ENCODE measurements at places on chromosomes 4 and X. TPM values are rescaled to one million over a fixed set of nuclear protein-coding genes. Genes with fewer than 3 reads are reported as not detected.
A peak's percentile ranks its signal among the peaks of the same experiment; 100 is the strongest.

GRCh38 chrX:139563251-139563650, 32.7 kb downstream of the F9 start:
- no peaks in the 10 kb centered on the region for H3K36me3 ChIP-seq
- no peak overlapping the region for H3K27ac ChIP-seq
- H3K27me3 ChIP-seq: no peaks in the 10 kb centered on the region
- no peak overlapping the region for H3K4me3 ChIP-seq

GRCh38 chrX:53354669-53355068, 67.8 kb downstream of the SMC1A start:
- DNase-seq: no peak
- no peaks in the 10 kb centered on the region for H3K27me3 ChIP-seq
- H3K36me3 ChIP-seq: no peaks in the 10 kb centered on the region

- no peaks in the 10 kb centered on the region for H3K27me3 ChIP-seq
- H3K4me3 ChIP-seq: peak overlapping the region; percentile 41
- no peak overlapping the region for H3K27ac ChIP-seq
- peak; percentile 26 for DNase-seq
- H3K4me1 ChIP-seq: peaks cover 7% of the 10 kb centered on the region
These were observed 11.0 kb downstream of the ATP5ME start for GRCh38 chr4:663046-663437.

DNA sequence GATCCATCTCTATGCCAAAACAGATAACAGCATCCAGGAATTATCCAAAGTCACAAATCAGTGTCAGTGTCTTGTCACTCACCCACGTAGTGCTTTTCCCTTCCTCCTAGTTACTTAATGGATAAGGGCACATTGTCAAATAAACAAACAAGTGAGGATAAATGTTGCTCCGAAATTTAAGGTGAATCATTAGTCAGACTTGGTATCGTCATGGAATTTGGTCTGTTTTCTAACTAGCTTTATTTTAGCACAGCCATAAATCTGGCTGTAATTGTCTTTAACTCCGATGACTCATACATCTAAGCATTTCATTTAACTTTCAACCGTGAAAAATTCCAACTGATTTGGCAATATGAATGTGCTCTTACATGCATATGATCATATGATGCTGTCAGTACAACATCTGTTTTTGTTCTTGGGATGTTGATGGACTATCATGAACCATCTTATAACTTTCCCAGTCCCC, 83.3 kb downstream of the SNCA start:
- peaks cover 6% of the 10 kb centered on the region for H3K4me1 ChIP-seq
- H3K27ac ChIP-seq: peak overlapping the region; percentile 64
- no peaks in the 10 kb centered on the region for H3K36me3 ChIP-seq
- no peak overlapping the region for H3K4me3 ChIP-seq
- no peak for DNase-seq

DNA sequence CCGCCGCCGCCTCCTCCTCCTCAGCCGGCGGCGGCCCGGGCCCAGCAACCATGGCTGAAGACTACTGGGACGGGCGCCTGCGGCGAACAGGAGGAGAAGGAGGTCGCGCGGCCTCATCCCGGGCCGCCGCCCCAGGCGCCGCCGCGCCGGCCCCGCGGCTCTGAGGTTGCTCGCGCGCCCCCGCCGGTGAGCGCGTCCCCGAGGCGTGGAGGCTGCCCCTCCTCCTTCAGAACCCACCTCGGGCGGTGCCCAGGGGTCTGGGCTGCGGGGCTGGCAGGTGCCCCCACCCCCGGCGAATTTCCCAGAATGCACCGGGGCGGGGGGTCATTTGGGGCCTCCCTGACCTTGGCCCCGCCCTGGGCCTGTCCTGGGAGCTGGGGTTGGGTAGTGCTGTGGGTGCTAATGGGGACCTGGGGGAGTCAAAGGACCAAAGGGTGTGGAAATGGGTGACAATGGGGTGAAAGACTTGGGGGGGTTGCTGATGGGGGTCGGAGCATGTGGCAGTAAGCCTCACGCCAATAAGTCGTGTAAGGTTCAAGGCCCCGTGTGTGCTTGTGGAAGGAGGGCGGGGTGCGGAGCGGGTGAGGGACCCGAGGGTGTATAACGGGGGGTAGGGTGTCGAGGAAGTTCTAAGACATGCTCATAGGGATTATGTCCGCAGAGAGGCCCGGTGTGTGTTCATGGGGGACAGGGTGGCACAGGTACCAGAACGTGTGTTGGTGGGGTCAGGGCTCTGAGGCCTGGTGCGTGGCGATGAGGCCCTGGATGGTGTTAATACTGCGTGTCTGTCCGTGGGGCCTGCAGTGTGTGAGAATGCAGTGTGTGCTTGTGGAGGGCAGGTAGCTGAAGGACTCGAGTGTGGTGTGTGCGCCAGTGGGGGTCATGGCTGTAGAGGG, 687 bp downstream of the CDK16 start:
- peak overlapping the region; percentile 93 for H3K27ac ChIP-seq
- H3K27me3 ChIP-seq: no peaks in the 10 kb centered on the region
- H3K36me3 ChIP-seq: no peaks in the 10 kb centered on the region
- H3K4me3 ChIP-seq: peak overlapping the region; percentile 83

GRCh38 chr4:93759506-93759905, 69.0 kb upstream of the ATOH1 start:
- no peak overlapping the region for H3K4me3 ChIP-seq
- DNase-seq: no peak
- H3K4me1 ChIP-seq: no peaks in the 10 kb centered on the region
- H3K27me3 ChIP-seq: no peaks in the 10 kb centered on the region
- H3K36me3 ChIP-seq: no peaks in the 10 kb centered on the region

GRCh38 chr4:86976801-86977485, 42.1 kb downstream of the AFF1 start:
- H3K4me1 ChIP-seq: peaks cover 6% of the 10 kb centered on the region
- H3K4me3 ChIP-seq: no peak overlapping the region
- no peak for DNase-seq
- H3K27ac ChIP-seq: no peak overlapping the region

DNA sequence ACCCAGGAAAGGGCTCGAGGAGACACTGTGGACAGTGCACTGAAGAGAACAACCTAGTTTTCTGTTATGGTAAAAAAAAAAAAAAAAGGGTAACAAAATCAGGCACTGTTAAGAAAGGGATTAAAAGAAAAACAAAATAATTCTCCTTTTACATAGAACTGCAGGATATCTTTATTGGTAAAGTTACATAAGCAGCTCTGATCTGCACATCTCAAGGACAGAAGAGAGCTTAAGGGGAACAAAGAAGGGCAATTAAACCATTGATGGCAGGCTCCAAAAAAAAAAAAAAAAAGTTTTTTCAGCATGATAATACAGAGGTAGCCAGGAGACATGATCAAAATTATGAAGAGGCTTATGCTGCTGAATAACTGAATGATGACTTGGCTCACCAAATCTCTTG, 85.0 kb downstream of the HDAC8 start:
- H3K27me3 ChIP-seq: no peaks in the 10 kb centered on the region
- DNase-seq: no peak
- H3K4me1 ChIP-seq: no peaks in the 10 kb centered on the region

DNA sequence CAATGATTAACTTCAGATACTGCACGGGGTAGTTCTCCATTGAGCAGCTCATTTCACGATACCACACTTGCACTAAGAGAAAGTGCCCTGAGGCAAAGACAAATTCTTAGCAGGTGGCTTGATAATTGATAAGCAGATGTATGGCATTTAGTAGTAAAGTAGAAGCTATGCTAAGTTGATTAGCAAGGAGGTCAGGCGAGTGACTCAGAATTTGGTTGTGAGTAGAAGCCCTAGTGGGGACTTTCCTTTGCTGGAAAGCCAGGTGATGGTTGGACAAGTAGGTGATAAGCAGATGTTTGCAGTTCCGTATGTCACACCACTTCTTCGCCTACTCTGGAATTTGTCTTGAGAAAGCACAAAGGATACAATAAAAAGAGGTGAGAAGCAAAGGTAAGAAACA, 58.7 kb downstream of the TLL1 start:
- no peak for DNase-seq
- H3K36me3 ChIP-seq: no peaks in the 10 kb centered on the region
- no peak overlapping the region for H3K27ac ChIP-seq
- H3K4me3 ChIP-seq: no peak overlapping the region
- no peaks in the 10 kb centered on the region for H3K4me1 ChIP-seq

GRCh38 chrX:69226459-69227158, 61.4 kb upstream of the PJA1 start:
- DNase-seq: no peak
- H3K27ac ChIP-seq: no peak overlapping the region
- H3K36me3 ChIP-seq: no peaks in the 10 kb centered on the region

DNA sequence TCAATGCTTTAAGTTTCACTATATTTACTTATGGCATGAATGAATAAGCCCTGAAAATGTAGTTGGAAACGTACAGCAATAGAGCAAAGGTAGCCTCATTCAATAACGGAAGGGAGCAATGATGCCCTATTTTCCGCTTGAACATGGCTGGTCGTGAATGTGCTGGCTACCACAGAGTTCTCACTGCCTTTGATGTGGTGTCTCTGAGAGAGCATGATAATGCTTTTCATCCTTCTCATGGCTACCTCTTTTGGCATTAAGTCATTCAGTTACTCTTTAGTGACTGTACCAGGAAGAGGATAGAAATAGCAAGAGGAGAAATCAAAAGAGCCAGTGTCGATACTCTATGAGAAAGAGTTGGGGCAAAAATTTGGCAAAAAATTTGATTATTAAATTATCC, 308.0 kb downstream of the PPP3CA start:
- no peak for DNase-seq
- H3K4me3 ChIP-seq: no peak overlapping the region
- H3K27ac ChIP-seq: no peak overlapping the region
- H3K27me3 ChIP-seq: no peaks in the 10 kb centered on the region
- H3K36me3 ChIP-seq: no peaks in the 10 kb centered on the region

DNA sequence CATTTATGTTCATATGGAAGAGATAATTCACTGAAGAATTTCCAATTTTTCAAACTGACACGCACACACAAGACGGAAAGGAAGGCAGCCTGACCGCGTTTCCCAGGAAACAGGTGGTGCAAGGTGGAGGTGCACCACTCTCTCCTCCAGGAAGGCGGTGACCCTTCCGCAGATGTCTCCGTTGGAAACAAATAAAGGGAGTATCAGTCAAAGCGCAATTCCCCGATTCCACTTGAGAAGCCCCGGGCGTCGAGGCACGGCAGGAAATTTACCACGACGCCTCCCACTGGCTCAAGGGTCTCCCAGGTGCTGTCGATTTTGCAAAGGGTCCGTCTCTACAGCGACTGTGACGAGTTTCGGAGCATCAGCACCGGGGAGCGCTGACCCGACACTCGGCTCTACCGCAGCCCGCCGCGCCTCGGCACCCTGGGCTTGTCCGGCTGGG, 770 bp upstream of the TIGD2 start:
- no peak for DNase-seq
- H3K4me1 ChIP-seq: peaks cover 7% of the 10 kb centered on the region
- H3K27ac ChIP-seq: no peak overlapping the region

GRCh38 chr4:56662782-56663468, 18.2 kb downstream of the HOPX start:
- no peak overlapping the region for H3K27ac ChIP-seq
- H3K4me1 ChIP-seq: no peaks in the 10 kb centered on the region
- no peaks in the 10 kb centered on the region for H3K36me3 ChIP-seq
- peaks cover 2% of the 10 kb centered on the region for H3K27me3 ChIP-seq

DNA sequence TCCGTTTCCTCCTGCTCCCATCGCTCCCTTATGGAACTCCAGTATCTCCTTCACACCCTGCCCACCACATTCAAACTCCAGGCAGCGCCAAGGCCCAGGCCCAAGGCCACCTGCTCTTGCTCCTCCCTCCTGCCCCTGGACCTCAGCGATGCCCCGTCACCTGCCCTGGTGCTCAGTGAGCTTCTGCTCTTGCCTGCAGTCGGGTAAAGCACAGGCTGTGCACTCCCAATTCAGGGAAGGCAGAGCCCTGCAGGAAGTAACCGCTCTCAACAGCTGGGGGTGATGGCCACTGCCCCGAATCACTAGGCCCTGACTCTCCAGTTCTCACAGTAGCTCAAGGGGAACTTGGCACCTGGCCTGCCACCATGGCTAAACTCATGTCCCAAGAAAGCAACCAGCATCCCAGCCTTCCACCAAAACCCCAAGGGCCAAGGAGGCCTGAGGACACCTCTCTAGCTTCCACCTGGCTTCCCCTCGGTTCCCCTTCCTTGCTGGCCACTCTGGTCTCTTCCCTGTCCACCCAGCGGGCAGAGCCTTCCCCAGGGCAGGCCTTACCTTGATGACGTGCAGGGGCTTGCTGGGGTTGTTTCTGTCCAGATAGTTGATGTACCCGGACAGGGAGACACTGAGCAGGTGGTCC, 29.3 kb downstream of the WDR1 start:
- H3K36me3 ChIP-seq: no peaks in the 10 kb centered on the region
- H3K27ac ChIP-seq: no peak overlapping the region
- DNase-seq: no peak
- H3K27me3 ChIP-seq: no peaks in the 10 kb centered on the region
- H3K4me1 ChIP-seq: peaks cover under 1% of the 10 kb centered on the region
- H3K4me3 ChIP-seq: no peak overlapping the region

DNA sequence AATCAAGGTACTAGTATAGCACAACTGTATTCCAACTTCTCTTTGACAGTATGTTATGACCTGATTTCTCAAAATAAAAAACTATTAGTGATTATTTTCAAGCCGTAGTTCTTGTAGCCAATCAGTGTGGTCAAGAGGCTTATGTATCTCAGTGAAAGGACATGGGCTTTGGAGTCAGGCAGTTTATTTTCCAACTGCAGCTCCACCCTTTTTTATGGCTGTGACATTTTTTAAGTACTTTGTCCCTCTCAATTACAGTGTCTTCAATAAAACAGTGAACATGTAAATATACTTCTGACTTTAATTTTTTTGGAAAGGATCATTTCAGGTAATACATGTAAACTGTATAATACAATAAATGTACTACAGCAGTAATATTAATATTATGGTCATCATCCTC, 30.0 kb downstream of the HTN1 start:
- no peaks in the 10 kb centered on the region for H3K27me3 ChIP-seq
- H3K36me3 ChIP-seq: no peaks in the 10 kb centered on the region
- DNase-seq: no peak

DNA sequence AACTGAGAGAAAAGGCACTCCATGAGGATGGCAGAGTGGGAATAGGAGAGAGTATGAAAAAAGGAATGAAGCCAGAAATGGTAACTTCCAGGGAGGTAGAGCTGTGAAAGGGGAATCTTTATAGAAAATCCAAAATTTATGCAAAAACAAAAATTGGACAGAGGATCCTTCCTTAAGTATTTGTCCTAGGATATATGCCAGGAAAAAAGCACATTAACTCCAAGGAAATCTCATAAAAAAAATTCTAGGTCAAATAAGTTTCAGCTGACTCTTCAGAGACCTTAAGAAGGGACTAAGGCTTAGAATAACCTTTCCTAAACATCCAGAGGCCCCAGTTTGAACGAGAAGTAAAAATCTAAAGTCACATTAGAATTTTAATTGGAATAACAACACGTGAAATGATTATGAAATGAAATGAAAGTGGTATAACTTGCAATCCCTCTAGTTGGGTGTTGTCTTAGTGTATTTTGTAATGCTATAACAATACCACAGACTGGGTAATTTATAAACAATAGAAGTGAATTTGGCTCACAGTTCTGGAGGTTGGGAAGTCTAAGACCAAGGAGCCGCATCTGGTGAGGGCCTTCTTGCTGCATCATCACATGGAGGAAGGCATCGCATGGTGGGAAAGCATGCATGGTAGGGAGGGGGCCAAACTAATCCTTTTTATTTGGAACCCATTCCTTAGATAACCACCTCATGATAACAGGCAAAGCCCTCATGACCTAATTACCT, 145.4 kb upstream of the RXFP1 start:
- H3K36me3 ChIP-seq: no peaks in the 10 kb centered on the region
- DNase-seq: no peak
- no peaks in the 10 kb centered on the region for H3K4me1 ChIP-seq
- H3K4me3 ChIP-seq: no peak overlapping the region
- no peaks in the 10 kb centered on the region for H3K27me3 ChIP-seq

ODAM gene
- not detected for total RNA-seq

SULT1E1 gene
- total RNA-seq: 0.46 TPM

MAGEB17 gene
- not detected for total RNA-seq

SORCS2 gene
- total RNA-seq: 7.1 TPM

ARX gene
- total RNA-seq: 91.5 TPM

Measured in ovary (tissue), 10 donors.